ENCODE measurements at places on chromosomes 7 and 10.
A peak's percentile ranks its signal among the peaks of the same experiment; 100 is the strongest.

- peak; percentile 39 for DNase-seq
Measured at GRCh38 chr10:21675157-21675796, 141.2 kb downstream of the MLLT10 start.

GRCh38 chr7:67006965-67007364 is 10.3 kb downstream of the TYW1 start:
- no peak for DNase-seq

GRCh38 chr7:75718390-75719031 is 20.2 kb downstream of the HIP1 start:
- no peak for DNase-seq

GRCh38 chr10:20492447-20492846 is 404.7 kb downstream of the NEBL start:
- no peak for DNase-seq

- DNase-seq: no peak
Measured at GRCh38 chr7:3068530-3068929, 24.9 kb upstream of the CARD11 start.

GRCh38 chr10:119655566-119656001 is 4.4 kb downstream of the BAG3 start:
- DNase-seq: peak; percentile 68

GRCh38 chr10:132897516-132898381 is 44.6 kb downstream of the CFAP46 start:
- DNase-seq: peak; percentile 10

DNA sequence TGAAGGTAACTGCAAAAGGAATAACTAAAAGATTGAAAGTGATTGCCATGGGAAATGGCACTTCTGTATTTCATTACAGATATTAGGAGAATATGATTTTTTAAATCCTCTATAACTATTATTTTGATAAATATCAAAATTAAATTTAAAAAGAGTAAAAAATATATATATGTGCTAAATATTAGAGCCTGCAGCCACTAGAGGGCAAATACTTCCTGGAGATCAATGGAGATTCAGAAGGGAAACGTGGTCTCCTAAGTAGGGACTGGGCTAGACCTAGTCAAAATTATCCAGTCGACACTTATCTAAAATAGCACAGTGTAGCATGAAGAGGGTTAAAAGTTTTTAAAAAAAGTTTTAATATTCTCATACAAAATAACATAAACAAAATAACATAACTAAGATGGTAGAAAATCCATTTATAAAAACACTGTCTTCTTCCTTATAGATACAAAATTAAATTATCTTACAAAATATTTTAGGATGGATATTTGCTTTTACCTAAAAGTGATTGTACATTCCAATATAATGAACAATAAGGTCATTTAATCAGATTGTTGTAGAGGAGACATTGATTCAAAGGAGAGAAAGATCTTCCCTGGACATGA is 434.3 kb downstream of the MDFIC start:
- no peak for DNase-seq

DNA sequence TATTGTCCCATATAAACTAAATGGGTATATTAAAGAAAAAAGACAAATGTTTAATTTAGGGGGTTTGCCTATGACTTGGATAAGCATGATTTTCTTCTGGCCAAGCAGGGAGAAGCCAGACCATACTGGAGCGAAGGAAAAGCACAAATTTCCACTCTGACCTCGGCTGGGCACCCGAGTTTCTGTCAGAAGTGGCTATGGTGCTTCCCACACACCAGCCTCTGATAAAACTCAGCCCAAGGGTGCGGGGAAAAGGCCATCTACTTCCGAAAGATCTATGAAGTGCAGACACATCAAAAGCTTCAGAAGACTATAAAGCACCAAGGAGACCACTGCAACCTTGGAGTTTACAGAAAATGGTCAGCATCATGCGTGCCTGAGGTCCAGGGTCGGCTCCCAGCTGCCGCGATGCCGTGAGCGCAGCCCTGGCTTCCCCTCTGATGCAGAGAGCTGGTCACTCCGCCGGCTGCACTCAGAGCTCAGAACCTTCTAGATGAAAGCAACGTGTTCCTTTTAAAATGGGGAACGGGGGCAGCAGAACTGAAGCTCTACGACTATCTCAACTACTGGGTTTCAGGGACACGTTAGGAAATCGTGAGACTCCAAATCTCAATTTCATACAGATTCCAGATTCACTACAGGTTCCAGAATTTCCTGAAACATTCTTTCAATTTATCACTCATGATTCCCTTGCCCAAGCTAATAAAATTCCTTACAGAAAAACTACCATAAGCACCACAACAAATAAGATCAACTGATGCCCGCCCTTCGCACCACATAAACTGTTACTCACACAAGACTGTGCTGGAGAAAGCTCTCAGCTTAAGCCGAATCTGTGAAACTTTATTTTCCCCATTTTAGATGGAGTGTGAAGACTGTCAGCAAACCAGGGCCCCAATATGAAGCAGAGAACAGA is 84.5 kb downstream of the DIP2C start:
- no peak for DNase-seq

DNA sequence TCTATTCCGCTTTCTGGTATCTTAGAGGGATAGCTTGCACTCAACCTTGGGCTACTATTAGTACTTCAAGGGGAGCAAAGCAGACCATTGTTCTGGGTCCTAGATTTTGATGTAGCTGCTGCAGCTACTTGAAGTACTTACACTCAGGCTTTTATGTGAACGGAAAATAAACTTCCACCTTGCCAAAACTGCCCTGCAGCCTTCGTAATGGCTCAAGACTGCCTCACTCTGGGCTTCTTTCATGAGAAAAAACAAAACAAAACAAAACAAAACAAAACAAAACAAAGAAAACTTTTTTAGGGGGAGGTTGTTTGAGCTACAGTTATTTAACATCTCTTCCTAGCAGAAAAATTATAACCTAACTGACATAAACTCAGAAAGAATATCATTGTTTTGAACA is 19.4 kb upstream of the EPHB6 start:
- no peak for DNase-seq

DNA sequence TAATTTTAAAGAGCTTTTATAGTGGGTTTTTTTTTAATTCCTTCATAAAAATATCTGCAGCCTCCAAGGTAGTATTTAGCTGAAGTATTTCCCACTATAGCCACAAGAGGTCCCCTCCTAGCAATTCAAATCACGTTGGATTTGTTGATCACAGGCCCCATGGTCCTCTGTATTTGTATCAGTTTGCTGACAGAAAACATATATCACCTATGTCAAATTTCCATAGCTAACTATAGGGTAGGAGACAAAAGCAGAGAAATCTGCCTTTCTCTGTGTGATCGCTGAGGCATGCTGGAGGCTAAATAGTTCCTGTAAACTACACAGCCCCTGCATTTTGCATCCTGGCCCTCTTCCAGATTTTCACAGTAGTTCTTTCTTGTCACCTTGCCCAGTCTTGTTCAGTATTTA is 1.7 kb upstream of the CTNNA3 start:
- no peak for DNase-seq

GRCh38 chr7:114243646-114244045 is 171.0 kb upstream of the FOXP2 start:
- no peak for DNase-seq

Measured in left colon (tissue), 2 donors.